ENCODE measurements at places on chromosomes 5 and 9.

DNA sequence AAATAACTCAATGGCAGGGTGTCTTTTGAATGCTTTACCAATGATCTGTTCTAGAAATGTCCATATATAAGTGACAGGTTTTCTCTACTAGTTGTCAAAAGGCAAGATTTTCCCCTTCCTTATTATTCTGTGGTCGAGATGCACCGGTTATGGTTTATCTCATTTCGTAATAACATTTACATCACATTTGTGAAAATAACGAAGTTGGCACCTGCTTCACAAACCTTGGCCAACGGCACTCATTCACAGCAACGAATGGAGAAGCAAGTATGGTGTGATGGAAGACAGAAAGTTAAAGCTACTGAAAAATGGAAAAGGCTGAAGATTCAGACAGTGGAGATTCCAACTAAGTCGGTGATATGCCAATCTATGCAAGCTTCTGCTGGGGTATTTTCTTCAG, 235.8 kb downstream of the KCTD16 start:
- DNase-seq = no peak

GRCh38 chr9:125929846-125930245, 182.7 kb downstream of the PBX3 start:
- no peak for DNase-seq

GRCh38 chr5:158461240-158461854, 602.4 kb upstream of the CLINT1 start:
- DNase-seq = no peak

GRCh38 chr9:109907400-109907799, 127.4 kb downstream of the PALM2AKAP2 start:
- DNase-seq = no peak

GRCh38 chr9:13718086-13718485, 438.6 kb upstream of the MPDZ start:
- DNase-seq = no peak

GRCh38 chr9:2838371-2839000, 5.4 kb downstream of the PUM3 start:
- DNase-seq = no peak

DNA sequence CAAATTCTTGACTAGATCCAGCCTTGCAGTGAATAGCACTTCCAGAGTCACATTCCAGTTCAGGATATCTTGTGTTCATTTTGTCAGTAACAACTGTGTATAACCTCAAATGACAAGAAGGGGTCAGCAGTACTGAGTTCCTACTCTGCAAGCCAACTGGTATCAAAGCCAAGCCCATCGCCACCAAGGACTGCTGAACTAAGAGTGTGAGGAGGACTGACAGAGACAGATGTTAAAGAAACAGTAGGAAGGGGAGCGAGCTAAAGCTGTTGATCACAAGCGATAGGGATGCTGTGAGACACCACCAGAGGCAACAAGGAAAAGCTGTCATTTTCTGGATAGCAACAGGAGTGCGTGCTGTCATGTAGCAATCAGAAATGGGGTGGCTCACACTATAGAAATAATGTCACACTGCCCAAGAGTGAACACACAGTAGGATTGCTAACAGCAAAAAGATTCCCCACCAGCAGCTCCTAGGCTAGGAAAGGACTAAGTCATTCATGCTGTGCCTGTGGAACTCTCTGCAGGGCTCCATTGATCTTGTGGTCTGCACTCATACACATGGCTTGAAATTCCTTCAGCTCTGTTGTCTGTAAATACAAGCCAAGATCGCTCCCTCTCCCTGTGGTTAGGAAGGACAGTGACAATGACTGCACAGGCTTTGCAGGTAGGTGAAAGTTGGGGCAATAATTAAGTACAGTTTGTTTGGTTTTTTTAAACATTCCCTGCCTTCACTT, 658.6 kb downstream of the NR2F1-AS1 start:
- DNase-seq = no peak

DNA sequence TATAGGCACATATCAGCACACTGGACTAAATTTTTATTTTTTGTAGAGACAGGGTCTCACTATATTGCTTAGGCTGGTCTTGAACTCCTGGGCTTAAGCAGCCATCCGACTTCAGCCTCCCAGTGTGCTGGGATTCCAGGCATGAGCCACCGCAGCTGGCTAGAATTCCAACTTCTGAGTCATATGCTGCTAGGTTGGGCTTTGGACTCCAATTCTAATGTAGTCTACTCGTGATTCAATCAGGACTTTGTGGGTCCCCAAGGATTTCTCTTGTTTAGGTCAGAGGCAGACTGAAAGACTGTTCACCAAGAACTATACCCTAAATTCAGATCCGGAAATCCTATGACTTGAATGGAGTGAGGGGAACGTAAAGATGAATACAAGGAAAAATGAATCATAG, 68.2 kb upstream of the CHD1 start:
- peak; percentile 25 for DNase-seq

DNA sequence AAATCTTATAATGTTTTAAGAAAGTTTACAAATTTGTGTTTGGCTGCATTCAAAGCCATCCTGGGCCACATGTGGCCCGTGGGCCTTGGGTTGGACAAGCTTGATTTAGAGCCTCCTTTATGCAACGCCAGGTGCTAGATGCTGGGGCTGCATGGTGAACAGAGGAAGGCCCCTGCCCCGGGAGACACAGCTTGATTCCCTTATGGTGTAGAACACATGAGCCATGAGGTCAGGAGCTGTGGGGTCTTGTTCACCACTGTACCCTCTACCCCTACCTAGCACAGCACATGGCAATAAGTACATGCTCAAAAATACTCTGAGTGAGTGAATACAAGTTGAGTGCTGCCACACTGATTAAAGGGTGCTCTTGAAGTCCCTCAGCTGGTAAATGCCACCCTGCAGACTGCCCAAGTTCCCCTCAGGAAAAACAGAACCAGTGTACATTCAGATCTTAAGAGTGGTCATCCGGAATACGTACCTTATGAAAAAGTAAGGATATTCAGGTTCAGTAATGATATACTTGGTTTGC, 71.9 kb downstream of the ARRDC3 start:
- DNase-seq = no peak

DNA sequence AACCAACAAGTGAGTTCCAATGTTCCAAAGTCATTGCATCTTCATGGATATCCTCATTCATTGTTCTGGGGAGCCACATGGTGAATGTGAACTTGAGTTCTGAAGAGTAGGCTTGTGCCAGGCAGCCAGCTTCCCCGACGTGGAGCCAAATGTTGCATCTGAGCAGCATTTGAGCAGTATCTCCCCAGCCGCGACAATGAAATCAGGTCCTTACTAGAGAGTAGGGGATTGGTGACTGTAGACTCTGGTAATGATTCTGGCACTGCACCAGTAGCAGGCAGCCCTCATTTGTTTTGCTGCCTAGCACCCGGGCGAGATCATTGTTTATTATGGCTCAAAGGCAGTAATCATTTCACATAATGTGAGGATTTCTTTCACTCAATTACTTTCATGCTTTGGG, 451.4 kb upstream of the C9orf72 start:
- DNase-seq = no peak

DNA sequence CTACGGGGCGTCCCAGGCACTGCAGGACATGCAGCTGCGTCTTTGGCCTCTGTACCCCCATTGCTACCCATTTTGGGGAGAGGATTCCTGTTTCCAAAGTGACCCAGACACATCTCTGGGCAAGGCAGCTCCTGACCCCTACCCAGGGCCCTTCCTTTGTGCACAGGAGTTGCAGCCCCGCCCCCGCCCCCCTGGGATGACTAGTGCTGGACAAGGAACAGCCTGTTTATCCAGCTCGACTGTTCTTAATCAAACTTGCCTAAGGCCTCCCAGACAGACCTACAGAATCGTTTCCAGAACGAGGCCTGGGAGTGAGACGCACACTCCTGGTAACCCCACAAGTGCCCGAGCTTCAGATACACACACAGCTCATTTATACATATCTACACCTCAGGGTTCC, 13.2 kb downstream of the DIPK1B start:
- no peak for DNase-seq

DNA sequence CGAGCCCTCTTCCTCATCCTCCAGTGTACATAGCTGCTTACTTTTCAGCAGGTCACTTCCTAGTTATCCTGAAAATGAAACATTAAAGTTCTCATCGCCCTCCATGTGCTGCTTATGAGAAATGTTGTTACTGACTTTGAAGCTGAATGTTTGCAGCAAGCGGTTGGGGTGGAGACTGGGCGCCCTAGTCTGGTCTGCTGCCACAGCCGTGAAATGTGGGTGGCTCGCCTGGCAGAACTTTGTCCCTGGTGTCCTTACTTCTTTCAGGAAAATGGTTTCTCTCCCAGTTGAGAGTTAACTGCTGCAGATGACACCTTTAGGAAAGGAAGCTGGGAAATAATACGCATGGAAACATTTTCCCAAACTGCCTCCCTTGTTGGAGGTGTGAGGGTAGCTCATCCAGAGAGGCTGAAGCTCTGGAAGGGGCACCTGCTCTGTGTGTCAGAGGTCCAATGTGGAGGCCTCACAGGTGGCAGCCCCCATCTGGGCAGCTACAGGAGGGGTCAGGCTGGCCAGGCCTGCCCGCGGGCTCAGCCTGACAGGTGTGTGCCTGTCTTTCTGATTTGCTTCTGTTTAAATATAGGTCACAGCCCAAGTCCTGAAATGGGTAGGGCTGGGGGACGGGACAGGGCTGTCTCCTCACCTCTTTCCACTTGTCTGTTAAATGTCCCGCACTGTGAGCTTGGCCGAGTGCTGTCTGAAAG, 24.0 kb downstream of the TRAF2 start:
- no peak for DNase-seq

DNA sequence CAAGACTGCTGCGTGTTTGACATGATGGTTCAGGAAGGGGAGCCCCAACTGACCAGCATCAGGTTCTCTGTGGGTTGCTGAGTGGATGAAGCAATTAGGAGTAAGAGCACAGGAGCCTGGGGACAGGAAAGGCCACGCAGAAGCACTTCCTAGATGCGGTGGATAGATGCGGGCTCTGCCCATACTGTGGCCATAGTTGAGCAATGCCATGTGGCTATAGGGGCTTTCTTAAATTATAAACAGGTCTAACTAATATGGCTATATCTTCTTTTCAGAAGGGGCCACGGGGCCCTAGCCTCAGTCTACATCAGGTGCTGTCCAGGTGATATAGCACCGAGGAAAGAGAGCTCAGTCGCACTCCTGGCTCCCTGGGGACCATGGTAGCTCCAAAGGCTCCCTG, 198.6 kb downstream of the GADD45G start:
- no peak for DNase-seq

- no peak for DNase-seq
Observed at GRCh38 chr5:78515670-78516069, 132.9 kb downstream of the LHFPL2 start.

DNA sequence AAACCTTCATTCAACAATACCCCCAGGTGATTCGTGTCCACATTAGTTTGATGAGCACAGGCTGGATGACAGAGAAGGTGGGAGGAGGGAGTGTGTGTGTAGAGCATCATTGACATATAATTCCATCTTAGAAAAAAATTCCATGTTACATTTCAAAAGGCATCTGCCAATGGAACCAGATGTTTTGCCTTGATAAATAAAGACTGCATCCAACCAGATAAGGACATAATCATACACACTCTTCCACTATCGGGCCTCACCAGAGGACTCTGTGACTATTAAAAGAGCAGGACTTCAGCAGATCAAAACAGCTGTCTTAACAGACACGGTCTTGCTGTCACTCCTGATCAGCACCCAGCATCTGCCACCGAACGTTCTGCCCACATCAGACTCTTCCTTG, 96.4 kb upstream of the SPIN1 start:
- no peak for DNase-seq

DNA sequence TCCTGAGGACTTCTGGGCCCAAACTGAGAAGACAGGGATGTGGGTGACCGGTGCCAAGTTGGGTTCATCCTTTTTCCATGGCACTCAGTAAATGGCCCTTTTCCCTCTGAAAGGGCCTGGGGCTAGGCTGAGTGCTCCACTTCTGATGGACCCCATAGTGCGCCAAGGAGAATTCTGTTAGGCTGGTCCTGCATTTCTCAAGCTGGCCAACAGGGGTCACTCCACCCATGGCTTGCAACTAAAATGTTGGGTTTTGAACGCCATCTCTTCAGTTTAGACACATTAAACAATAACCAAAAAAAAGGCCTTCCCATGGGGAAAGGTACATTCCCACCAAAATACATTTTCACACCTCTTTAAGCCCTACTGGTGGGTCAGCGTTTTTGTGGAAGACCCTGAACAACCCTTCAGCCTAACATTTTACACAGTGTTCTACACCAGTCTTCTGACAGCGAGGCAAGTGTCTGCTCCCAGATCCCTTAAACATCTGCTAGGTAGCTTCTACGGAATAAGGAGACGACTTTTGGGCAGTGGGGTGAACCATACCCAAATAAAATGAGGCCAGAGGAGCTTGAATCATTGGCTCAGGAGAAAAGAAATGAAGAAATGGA, 27.3 kb downstream of the CNTFR start:
- DNase-seq = no peak

DNA sequence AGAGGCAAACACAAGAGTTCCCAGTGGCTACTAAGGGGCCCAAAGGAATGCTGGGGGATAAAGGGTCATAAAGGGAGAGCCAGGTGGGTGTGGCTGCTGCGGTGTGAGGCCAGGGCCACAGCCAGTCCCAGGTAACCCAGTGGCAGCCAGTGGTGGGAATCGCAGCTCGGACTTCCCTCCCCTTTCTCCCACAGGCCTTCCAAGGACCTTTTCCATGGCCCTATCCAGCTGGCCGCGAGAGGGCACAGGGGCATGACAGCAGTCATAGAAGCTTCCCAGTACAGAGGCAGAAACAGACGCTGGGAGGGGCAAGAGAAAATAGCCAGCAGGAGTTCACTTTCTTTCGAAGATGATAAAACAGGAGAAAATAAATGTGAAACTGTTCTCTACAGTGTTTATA, 257.6 kb downstream of the SEMA5A start:
- peak; percentile 13 for DNase-seq

GRCh38 chr5:107654827-107655226, 15.9 kb downstream of the EFNA5 start:
- DNase-seq = no peak

DNA sequence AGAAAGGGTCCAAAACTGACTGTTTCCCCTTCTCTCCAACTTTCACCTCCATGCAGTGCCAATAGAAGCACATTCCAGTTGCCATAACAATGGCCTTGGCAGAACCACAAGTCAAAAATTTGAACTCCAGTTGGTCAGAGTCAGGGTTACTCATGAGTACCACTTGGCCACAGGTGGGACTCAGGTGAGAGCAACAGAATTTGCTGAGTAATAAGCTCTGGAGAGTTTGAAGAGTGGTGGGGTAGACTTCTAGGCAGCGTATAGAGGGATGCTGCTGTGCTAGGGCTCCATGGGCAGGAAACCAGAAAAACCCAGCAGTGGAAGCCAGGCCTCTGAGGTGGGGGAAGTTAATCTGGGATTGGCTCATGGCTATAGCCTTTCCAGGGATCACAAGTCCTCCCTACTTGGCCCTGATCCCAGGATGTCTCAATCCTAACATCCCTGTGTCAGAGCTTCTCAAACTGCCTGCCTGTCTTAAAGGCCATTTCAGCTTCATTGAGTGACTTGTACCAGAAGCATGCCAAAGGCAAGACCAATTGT, 30.2 kb downstream of the SNX18 start:
- peak; percentile 75 for DNase-seq

DNA sequence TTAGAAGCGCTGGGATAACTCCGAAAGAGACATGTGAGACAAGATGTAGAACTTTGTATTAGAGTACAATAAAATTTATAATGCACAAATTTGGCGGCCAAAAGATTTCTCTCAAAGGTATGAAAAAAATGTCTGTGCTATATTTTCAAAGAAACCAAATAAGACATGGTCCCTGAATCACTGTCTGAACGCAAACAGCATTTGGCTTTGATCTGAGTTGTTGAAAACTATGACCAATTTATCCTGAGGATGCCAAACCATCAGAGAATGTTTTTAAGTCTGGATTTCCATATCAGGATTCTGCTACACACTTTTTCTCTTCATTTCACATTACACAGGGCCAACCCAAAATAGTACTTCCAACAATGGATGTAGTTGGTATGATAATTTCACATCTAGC, 9.9 kb upstream of the GLIS3 start:
- no peak for DNase-seq

Measured in GM03348 (cell line).